ENCODE measurements at places on chromosomes 16 and 17.

- DNase-seq = no peak
Observed at GRCh38 chr16:58187092-58187491, 10.8 kb downstream of the CSNK2A2 start.

- no peak for DNase-seq
Observed at GRCh38 chr16:77945126-77945525, 77.2 kb upstream of the CLEC3A start.

DNA sequence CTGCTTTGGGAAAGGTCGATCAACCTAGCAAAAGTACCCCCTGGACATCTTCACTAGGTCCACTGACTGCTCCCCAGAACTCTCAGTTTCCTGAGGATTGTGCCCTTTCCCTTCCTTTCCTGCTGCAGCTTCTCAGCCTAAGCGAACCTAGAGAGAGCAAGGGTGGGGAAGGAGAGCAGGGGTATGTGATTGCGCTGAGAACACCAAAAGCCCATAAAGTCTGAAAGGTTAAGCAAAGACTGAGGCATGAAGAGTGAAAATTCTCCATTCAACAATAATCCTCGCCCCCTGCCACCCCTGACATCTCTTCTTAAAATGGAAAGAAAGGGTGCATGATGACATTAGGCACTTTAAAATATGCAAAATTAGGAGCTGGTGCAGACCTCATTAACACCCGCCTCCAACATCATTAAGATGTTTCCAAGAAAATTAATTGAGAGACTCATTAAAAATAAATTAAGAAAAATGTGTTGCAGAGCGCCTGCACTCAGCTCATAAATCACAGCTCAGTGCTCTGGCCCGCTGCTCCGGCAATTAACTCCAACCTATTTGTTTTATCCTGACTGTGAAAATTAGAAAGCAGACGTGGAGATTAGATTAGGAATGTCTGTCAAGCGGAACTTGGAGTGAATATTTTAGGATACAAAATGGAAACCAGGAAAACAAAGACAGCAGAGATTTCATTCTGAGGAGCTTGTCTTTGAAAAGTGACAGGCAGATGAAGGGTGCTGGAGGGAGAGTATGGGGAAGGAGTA is 49.1 kb upstream of the PMFBP1 start:
- DNase-seq = no peak

DNA sequence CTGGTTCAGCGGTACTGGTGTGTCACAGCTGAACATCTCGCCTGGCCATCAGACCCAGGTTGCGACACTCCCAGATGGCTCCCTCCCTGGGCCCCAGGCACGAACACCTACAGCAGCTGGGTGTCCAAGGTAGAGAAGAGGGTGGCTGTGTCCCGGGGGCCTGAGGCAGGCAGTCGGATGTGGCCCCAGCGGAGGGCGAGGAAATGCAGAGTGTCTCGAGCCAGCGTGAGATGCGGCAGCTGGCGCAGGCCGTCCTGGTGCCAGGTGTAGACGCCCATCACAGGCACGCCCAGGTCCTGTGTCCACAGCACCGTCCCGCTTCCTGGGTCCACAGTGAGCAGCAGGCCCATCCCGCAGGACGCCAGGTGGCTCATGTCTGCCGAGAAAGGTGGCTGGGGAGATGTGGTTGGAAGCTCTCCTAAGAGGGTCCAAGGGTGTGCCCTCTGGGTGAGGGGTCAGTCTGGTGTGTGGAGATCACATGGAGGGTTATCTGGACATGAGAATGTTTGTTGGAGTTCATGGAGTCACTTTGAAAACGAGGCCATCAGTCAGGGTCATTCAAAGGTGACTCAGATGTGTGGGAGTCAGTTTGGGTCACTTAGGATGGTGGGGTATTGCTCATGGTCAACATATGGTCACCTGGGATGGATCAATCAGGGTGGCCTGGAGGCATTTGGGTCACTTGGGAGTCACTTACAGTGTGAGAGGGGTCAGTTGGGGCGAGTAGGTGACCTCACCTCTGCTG is 8.1 kb downstream of the ERN2 start:
- no peak for DNase-seq

DNA sequence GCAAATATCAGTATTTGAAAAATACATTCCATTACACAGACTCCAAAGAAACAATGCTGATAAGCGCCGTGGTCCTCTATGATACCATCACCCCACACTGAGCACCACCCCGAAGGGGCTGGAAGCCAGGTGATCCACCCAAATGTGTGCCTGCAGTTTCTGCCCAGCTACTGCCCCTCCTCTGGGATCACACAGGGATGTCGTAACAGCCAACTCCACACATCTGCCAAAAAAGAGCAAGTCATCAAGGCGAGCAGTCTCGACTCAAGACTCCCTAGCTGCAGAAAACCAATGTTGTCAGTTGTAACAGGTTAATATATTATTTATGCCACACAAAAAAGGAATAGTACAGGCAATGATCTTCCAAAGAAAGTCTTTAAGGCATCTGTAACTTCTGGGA is 21.0 kb downstream of the CYB5D2 start:
- DNase-seq = no peak

All from left ventricle myocardium inferior (tissue), 1 donor.